Right kidney (tissue), 9 donors: ENCODE measurements at places on chromosomes 1 and 21.
A peak's percentile ranks its signal among the peaks of the same experiment; 100 is the strongest.

GRCh38 chr1:48794816-48795215 is 18.1 kb upstream of the BEND5 start:
- DNase-seq: no peak

- no peak for DNase-seq
Measured at GRCh38 chr1:157597959-157598667, at the start of gene FCRL4. Gene FCRL4 (minus strand): TSS chr1:157598085. CDS start chr1:157597944, 141 bp downstream.

DNA sequence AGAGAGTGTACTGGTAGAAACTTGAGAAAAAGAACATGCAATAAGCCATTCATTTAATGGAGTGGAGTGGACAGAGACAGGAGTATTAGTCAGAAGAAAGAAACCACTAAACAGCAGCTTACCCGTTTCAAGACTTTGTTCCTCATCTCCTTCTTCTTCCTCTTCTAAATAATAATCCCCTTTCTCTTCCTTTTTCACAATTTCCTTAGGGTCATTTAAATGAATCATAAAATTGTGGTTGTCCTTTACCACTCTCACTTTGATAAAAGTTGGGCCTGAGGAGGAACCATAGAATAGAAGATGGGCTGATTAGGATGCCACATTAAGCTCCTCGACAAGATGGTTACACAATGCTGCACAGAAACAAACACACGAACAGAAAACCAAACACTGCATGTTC is 109.6 kb downstream of the WDR3 start:
- no peak for DNase-seq

- DNase-seq: no peak
Measured at GRCh38 chr21:45135868-45136267, 61.5 kb downstream of the ADARB1 start.

DNA sequence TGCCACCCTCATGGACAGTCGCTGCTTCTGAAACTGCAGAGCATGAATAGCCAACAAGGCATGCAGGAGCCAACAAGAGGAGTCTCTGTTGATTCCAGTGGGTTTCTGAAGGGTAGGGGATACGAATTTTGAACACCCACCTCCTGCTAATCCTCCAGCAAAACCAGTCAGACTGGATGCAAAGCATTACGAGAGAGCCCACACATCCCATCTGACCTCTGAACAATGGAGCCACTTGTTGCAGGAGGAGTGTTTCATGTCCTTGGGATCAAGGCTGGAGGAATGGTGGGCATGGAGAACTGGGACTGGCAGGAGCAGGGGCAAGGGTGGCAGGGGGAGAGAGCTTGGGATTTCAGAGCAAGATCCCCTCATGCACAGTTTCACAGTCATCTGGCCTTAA is 1.6 kb downstream of the VTCN1 start:
- DNase-seq: no peak

- DNase-seq: no peak
Measured at GRCh38 chr1:10295481-10296085, 85.2 kb downstream of the KIF1B start.

DNA sequence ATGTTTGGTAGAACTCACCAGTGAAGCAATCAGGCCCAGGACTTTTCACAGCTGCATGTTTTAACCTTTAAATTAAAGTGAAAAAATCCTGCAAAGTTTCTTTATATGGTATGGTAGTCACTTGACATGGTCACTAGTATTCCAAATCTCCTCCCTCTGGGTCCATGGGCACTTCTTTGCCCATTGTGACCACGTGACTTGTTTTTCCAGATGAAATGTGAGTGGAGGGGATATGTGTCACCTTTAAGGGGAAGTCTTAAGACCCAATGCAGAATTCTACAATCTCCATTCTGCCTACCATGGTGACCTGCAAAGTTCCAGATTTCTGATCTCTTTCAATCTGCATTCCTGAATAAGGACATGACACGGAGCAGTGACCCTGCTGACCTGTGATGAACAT is 152.8 kb downstream of the C1orf21 start:
- no peak for DNase-seq

DNA sequence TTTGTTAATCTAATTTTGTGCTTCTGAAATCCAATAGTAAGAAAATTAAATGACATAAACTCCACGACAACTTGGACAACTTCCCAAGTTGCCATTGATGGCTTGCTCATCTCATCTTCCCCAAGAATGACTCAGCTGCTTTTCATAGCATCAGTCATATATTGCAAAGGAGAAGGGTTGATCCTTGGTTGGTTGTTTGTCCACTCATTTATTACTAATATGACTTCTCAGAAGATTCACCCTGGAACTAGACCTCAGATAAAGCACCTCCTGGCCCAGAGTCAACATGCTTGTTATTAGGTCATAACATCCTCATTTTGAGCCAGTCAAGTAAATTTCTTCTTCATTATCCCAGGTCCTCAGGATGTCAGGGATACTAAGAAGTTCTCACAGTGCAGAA is 2.3 kb upstream of the LCE3D start:
- DNase-seq: no peak

GRCh38 chr1:229048896-229049295 is 222.0 kb upstream of the RAB4A start:
- DNase-seq: no peak

DNA sequence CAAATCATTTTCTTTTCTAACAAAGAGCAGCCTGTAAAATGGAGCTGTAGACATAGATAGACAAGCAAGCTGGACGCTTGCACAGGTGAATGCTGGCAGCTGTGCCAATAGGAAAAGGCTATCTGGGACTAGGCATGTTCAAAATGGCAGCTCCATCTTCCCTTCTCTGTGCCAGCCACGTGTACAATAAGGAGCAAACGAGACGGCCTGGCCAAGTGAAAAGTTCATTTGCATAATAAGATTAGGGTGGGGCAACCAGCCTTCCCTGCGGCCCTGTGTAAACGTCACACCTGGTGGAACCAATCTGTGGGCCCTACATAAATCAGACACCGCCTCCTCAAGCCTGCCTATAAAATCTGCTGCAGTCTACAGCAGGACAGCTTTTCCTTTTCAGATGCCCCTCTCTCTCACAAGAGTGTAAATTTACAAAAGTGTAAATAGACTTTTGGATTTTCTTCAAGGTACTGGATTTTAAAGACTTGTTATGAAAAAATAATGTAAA is 16.6 kb upstream of the EDEM3 start:
- DNase-seq: no peak

DNA sequence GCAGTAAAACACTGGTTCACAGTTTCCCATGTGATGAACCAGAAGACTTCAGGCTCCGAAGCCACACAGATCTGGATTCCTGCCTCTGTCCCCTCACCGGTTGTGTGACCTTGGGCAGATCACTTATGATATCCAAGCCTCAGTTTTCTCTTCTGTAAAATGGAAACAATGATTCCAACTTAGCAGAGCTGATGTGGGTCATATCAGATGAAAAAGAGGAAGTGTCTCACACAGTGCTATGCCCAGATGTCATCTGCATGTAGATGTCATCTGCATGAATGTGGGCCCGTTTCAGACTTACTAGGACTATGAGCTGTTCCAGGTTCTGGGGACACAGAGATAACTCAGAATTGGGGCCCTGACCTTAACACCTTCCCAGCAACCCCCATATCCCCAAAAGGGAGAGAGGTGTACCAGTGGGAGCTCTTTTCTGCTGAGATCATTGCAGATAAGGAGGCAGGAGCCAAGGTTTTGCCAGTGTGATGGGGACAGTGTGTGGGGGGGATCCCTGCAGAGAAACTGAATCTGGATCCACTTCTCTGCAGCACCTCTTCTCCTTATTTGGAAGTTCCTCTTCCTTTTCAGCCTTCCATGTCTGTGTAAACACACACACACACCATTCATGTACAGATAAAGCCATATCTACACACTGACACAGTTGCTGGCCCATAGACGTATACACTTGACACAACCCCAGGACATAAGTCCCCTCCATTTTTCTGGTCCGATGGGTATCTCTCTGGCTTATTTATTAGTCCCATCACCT is 5.0 kb upstream of the ADGRB2 start:
- no peak for DNase-seq

GRCh38 chr1:189708674-189709073 is 769.0 kb downstream of the BRINP3 start:
- no peak for DNase-seq

- DNase-seq: no peak
Measured at GRCh38 chr1:32448773-32449456, 16.0 kb upstream of the ZBTB8B start.

- no peak for DNase-seq
Measured at GRCh38 chr1:205693421-205693991, 13.2 kb upstream of the SLC45A3 start.

GRCh38 chr1:153545067-153546055 is at the start of gene S100A4:
Gene S100A4 (minus strand): TSS chr1:153545806. CDS start chr1:153544794, 1,012 bp downstream.
- DNase-seq: peak; percentile 78

- DNase-seq: no peak
Measured at GRCh38 chr21:28423521-28424190, 569.0 kb downstream of the LTN1 start.

DNA sequence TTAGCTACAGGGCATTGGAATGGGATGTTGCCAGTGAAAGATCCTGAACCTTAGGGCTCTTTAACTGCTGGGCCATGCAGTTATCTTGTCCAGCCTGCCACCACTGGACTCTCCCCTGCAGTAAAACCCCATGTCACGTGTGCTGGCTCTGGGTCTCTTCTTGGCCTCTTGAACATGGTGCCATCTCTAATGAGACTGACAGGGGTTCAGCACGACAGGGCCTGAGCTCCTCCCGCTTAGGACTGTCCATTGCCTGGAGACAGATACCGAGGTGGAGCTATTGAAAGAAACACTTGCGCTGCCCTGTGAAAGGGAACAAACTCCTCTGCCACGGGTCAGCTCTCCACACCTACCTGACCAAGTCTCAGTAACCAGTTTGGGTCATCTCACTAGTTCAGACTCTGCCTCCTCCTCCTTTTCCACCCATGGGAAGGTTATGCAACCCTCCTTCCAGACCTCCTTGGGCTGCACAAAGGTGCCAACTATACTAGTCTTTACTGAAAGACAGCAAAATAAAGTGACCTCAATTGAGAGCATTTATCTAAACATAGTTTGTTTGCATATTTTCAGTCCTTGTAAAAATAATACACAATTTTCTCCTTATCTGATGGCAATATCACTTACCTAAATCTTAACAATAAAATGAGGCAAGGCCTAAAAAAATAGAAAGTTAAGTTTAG is 66.0 kb downstream of the GNG12 start:
- no peak for DNase-seq

DNA sequence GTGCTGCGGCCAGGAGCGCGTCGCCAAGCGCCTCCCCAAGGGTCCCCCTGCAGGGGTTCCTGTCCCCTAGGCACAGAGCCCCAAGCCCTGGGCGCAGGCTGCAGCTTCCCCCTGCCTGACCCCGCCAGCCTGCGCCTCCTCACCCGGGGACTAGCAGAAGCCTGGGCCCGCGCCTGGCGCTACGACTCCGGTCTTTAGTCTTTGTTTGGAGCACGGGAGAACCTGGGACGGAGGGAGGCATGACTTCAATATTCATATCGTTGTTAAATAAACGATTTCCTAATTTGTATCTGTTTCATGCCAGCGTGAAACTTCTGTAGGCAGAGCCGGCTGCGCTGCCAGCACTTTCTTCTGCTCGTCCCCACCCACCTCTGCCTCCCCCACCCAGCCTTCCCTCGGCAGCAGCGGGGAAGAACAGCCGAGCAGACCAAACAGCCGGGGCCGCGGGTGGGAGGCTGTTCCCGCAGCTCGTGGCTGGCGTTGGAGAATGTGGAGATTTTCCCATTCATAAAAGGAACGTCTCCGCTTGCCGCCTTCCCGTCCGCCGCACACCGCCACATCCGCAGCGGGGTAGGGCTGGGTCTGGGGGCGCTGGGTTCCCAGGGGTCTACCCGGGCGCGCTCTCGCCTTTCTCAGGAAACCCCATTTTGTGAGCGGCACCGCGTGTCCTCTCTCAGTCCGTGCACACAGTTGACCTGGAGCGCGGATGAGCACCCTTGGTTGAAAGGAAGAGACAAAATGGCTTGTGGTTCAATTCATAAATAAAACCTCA is 777 bp upstream of the TRIM67 start:
- peak; percentile 50 for DNase-seq

DNA sequence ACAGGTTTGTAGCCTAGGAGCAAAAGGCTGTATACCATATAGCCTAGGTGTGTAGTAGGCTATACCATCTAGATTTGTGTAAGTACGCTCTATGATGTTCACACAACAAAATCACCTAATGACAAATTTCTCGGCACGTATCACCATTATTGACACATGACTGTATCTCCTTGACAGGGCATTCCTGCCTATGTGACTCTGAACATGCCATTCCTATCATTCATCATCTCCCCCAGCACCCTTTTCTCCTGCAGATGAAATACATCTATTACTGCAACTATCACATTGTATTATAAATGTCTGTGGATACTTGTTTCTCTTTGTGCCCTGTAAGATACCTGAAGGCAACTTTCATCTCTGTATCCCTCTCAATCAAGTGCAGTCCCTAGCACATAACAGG is 29.9 kb downstream of the TP53BP2 start:
- DNase-seq: no peak

- no peak for DNase-seq
Measured at GRCh38 chr1:178530502-178530901, 17.6 kb downstream of the TEX35 start.

DNA sequence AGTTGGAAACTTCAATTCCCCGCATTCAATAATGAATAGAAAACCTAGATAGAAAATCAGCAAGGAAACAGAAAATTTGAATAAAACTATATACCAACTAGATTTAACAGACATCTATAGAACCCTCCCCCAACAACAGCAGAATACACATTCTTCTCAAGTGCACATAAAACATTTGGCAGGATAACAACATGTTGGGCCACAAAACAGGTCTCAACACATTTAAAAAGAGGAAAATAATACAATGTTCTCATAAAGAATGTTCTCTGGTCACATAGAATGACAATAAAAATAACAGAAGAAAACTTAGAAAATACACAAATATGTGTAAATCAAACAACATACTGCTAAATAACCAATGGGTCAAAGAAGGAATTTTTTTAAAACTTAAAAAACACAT is 24.9 kb downstream of the ITGB3BP start:
- no peak for DNase-seq

DNA sequence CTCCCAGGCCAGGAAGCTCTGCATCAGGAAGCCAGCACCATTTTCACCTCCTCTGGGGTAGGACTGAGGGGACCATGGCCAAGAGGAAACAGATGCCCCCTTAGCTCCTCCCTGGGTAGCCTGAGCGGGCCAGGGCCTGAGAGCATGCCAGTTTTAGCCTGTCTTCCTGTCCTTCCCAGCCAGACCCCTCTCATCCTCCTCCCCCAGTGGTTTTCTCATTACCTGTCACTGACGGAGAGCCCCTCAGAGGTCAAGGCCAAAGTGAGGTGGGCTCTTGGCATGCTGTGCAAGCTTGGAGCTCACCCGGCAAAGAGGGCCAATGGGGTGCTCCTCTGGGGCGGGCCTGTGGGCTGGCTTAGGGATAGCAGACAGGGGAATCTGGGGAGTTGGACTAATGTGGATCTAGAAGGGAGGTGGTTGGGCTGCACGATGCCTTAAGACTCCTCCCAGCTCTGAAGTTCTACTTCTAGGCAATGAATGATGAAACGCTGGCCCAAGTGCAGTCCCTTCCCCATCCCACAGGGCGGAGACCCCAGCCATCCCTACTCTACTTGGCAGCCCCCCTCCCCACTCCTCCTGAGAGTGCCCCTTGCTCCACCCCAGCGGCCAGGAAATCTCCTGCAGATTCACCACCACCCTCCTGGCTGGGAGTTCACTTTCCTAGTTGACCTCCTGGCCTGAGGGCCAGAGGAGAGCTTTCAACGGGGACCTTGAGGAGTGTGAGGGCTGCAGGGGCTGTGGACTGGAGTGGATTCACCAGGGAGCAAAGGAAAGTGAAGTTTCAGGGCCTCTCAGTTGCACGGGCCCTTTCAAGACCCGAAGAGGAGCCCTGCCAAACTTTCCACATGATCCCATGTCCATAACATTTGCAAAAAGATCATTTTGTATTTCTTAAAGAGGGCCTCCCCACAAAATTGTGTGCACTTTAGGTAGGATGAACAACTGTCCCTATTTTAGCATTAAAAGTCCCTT is 9.4 kb upstream of the LMNA start:
- DNase-seq: peak; percentile 19

- DNase-seq: no peak
Measured at GRCh38 chr1:207248544-207249198, 72.8 kb upstream of the CD55 start.
